ENCODE measurements at places on chromosomes 5 and 9. TPM values are rescaled to one million over a fixed set of nuclear protein-coding genes. Genes with fewer than 3 reads are reported as not detected.
A peak's percentile ranks its signal among the peaks of the same experiment; 100 is the strongest.

DNA sequence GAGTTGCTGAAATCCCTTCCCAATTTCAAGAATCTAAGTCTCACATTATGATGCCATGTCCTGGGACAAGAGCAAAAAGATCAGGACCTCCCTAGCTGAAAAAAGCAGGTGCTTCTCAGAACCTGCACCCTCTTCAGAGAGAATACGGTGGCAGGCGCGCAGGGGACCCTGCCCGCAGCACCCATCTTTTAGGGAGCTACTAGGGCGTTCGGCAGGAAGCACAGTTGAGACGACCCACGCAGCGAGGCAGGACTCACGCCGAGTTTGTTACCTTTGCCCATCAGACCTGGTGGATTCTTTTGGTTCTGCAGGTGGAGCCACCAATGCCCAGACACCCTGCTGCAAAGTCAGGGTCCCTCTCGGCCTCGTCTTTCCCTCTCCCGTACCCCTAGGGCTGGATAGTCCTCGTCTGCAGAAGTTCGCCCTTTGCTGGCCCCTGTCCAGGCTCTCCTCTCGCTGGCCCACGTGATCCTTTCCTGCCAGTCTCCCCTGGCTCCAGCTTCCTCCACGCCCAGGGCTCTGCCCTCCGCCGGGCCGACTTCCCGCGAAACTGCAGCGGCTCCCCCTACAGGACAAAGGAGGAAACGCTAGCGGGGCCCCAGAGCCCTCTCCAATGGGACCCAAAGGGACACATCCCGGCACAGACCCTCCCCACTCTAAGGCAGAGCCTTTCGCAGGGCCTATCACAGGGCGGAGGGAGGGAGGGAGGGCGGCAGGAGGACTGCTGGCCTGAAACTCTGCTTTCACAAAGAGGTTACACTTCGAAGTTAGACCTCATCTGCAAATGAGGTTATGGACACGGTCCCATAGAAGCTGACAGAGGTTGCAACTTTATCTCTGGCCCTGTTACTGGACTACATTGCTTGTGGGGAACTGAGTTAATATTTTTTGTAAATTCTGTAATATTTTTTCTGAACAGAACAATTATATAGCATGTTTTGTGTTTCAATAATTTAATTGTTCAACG lies 28.8 kb downstream of the TMEM174 start:
- DNase-seq: peak; percentile 8
- no peak overlapping the region for H3K27ac ChIP-seq
- H3K4me1 ChIP-seq: no peaks in the 10 kb centered on the region
- H3K36me3 ChIP-seq: no peaks in the 10 kb centered on the region

DNA sequence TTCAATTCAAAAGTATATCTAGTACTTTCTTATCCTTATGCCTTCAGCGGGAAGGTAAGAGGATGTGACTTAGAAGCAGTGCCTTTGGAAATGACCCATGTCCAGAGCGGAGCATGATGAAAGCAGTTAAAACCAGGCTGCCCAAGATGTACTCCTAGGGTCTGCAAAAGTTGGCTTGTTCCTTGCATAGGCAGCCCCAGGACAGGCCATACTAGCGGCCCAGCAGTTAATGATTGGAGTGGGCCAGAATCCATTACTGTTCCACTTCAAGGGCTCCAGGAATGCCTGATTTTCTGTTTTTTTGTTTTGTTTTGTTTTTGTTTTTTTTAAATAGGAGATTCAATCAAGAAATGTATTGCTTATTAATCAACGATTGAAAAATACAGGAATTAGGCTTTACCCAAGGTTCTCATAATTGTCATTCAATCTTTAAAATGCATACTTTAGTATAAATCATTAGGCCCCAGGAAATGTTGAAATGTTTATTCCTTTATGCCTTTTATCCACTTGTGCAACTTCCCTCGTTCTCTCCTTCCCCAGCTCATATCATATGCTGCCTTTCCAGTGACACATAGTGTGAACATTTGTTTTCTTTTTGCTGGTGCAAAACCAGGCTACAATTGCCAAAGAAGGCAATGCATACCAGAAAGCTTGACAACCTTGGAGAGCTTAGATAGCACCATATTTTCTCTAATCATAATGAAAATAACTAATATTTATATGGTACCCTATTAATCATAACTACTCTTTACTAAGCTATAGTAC lies 190.8 kb downstream of the ARHGEF28 start:
- no peak for DNase-seq
- no peak overlapping the region for H3K27ac ChIP-seq
- no peaks in the 10 kb centered on the region for H3K27me3 ChIP-seq
- no peaks in the 10 kb centered on the region for H3K36me3 ChIP-seq
- no peaks in the 10 kb centered on the region for H3K4me1 ChIP-seq
- no peak overlapping the region for H3K4me3 ChIP-seq

- no peaks in the 10 kb centered on the region for H3K4me1 ChIP-seq
- H3K36me3 ChIP-seq: no peaks in the 10 kb centered on the region
- H3K27me3 ChIP-seq: peaks cover 15% of the 10 kb centered on the region
- H3K4me3 ChIP-seq: no peak overlapping the region
Measured at GRCh38 chr9:135575995-135576631, 14.6 kb downstream of the PAEP start.

DNA sequence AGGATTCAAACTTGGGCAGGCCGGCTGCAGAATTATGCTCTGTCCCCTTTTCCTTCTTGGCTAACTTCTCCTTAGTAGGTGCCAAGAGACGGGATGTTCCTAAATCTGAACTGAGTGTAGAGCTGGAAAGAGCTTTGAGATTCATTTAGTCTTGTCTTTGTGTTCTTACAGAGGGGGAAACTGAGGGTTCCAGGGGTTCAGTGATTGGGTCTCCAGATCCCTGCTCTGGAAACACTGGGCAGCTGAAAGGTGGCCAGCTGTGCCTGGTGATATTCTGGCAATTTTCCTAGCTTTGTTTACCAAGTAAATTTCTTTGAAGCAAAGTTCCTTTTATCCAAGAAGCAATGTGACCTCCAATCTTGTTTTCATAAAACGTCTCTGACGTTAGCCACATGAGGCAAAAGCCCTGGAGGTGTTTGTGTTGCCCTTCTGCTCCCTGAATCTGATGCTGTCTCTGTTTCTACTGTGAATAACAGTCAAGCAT lies 288.7 kb downstream of the ZSWIM6 start:
- no peak for DNase-seq
- H3K27me3 ChIP-seq: no peaks in the 10 kb centered on the region
- no peak overlapping the region for H3K4me3 ChIP-seq
- no peaks in the 10 kb centered on the region for H3K36me3 ChIP-seq
- peaks cover 24% of the 10 kb centered on the region for H3K4me1 ChIP-seq
- H3K27ac ChIP-seq: peak overlapping the region; percentile 55

DNA sequence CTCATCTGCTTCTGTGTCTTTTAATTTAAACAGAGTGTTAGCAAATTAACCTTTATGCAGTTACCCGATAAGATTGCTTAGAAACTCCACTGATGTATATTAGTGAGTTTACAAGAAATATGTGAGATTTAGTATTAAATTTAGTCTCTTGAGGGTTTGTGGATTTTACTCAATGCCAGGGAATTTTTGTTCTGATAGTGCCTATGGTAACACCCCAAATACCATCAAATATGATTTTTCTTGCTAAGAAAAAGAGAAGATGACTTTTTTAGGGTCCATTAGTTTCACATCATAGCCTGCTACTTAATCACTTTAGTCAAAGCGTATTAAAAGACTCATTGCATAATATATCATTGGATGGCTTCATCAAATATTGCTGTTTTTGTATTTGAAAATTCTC lies 224.9 kb downstream of the PCSK5 start:
- no peaks in the 10 kb centered on the region for H3K27me3 ChIP-seq
- no peaks in the 10 kb centered on the region for H3K36me3 ChIP-seq
- no peak overlapping the region for H3K27ac ChIP-seq
- H3K4me3 ChIP-seq: no peak overlapping the region
- DNase-seq: no peak

DNA sequence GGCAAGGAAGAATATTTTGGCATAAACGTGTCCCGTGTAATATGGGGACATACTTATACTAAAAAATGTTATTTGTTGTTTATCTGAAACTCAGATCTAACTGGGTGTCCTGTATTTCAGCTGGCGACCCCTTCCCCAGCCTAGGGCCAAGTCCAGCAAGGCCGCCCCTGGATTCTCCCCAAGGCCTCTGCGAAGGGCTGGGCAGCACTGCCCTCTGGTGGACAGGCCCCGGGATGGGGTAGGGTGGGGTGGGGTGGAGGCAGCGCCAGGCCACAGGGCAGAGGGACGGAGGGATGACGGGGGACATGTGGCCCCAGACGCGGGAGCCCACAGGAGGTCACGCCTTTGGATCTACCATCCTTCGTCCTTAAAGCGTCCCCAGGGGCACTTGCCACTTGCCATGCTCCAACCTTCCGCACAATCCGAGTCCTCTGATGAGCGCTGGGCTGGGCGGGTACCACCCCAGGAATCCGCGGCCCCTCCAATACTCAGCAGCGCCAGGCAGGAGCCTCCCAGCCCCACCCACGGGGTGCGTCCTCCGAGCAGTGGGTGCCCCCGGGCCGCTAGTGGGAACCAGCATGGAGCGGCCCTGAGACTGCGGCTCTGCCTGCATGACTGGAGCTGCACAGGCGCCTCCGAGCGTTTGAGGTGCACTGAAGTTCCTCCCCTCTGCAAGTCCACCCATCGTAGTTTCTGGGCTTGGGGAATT lies 7.1 kb upstream of the AGPAT2 start:
- H3K4me1 ChIP-seq: peaks cover 21% of the 10 kb centered on the region
- H3K36me3 ChIP-seq: no peaks in the 10 kb centered on the region
- no peak overlapping the region for H3K4me3 ChIP-seq

GRCh38 chr9:27198190-27198589 lies 89.2 kb downstream of the TEK start:
- no peak for DNase-seq
- no peaks in the 10 kb centered on the region for H3K36me3 ChIP-seq
- no peaks in the 10 kb centered on the region for H3K27me3 ChIP-seq
- no peak overlapping the region for H3K27ac ChIP-seq

DNA sequence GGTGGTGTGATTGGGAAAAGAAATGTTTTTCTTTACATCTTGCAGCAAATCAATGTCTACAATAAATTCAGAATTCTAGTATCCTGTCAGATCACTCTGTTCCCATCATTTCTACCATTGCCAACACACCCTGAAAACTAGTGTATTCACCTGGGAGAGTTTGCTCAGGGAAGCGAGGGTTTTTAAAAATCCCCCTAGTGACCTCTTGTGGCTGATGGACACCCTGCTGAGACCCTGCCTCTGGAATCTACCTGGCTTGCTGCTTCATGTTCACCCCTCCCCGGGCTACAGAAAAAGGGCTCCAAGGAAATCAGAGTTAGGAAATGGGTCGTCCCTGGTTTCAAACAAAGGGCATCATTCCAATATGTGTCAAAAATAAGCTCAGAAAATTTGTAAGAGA lies 21.4 kb upstream of the ALDOB start:
- H3K27ac ChIP-seq: no peak overlapping the region
- no peak overlapping the region for H3K4me3 ChIP-seq
- no peaks in the 10 kb centered on the region for H3K27me3 ChIP-seq
- no peaks in the 10 kb centered on the region for H3K36me3 ChIP-seq
- no peaks in the 10 kb centered on the region for H3K4me1 ChIP-seq

DNA sequence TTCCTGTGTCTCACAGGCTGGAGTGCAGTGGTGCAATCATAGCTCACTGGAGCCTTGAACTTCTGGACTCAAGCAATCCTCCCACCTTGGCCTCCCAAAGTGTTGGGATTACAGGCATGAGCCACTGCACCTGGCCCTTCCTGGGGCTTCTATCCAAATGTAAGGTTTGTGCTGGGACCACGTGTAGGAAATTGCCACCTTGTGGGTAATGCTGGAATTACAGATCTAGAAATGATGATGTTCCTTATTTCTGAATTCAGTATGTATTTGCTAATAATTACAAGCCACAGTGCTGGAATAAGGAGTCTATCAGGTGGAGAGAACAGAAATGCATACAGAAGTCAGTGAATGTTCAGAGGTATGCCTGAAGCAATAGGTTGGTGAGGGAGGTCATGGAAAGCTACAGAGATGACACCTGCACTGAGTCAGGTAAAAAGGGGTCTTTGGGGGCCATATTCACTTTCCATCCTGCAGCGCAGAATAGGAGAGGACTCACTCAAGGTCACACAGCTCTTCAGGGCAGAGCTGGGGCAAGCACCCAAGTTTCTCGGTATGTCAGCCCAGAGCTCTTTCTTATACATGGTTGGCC lies 8.8 kb upstream of the IGFBPL1 start:
- no peak overlapping the region for H3K27ac ChIP-seq
- no peaks in the 10 kb centered on the region for H3K36me3 ChIP-seq
- H3K27me3 ChIP-seq: no peaks in the 10 kb centered on the region
- no peak for DNase-seq
- H3K4me3 ChIP-seq: no peak overlapping the region

- no peaks in the 10 kb centered on the region for H3K27me3 ChIP-seq
- DNase-seq: no peak
- no peak overlapping the region for H3K27ac ChIP-seq
- H3K4me1 ChIP-seq: no peaks in the 10 kb centered on the region
Measured at GRCh38 chr5:83831834-83832233, 111.2 kb upstream of the HAPLN1 start.

- H3K36me3 ChIP-seq: no peaks in the 10 kb centered on the region
- no peak overlapping the region for H3K4me3 ChIP-seq
- DNase-seq: no peak
- peaks cover 3% of the 10 kb centered on the region for H3K27me3 ChIP-seq
Measured at GRCh38 chr9:122463828-122464632, 13.7 kb downstream of the OR1J1 start.

- no peak overlapping the region for H3K27ac ChIP-seq
- H3K4me3 ChIP-seq: no peak overlapping the region
- no peaks in the 10 kb centered on the region for H3K36me3 ChIP-seq
- DNase-seq: no peak
- H3K27me3 ChIP-seq: no peaks in the 10 kb centered on the region
Measured at GRCh38 chr5:102324714-102325113, 28.6 kb upstream of the SLCO4C1 start.

DNA sequence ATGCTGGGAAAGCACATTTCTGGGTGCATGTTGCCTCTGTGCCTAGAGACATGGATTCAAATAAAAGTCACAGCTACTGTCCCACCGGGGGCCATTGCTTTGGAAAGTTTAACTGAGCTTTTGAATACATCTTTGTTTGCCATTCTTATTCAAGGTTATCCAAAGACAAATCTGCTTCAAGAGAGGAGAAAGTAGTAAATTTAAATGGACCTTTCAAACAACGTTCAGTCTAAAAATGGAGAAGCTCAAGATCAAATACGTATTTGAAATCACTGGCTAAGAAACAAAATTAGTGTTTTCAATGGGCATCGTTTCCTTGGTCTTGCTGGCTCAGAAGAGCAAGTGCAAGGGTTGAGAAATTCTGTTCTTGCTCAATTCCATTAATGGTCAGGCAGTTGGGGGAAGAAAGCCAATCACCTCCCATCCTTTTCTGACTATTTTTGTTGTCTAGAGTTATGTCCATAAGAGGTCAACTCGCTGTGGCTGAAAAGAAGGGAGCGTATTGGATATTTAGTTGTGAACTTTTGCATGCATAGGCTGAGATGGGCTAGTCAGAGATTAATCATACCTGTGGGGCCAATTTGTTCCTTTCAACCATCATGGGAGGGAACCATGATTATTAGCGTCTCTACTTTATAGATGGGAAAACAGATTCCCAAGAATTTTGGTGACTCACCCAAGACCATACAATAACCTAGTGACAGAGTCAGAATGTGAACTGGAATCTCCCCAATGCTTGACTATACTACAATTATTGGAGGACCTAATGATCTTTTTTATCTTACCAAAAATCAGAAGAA lies 276.2 kb upstream of the TNC start:
- no peaks in the 10 kb centered on the region for H3K36me3 ChIP-seq
- no peaks in the 10 kb centered on the region for H3K27me3 ChIP-seq
- H3K4me1 ChIP-seq: peaks cover 5% of the 10 kb centered on the region
- H3K4me3 ChIP-seq: no peak overlapping the region
- H3K27ac ChIP-seq: no peak overlapping the region

Gene CLK4
- 11.4 TPM for total RNA-seq

Gene ANGPTL2
- 13.2 TPM for total RNA-seq

Gene CNTLN
- 1.3 TPM for total RNA-seq

Gene SLC6A3
- total RNA-seq: not detected

Gene HAVCR2
- total RNA-seq: 1.3 TPM

Gene IFNA2
- total RNA-seq: not detected
